ENCODE measurements at places on chromosomes 2 and 18. TPM values are rescaled to one million over a fixed set of nuclear protein-coding genes. Genes with fewer than 3 reads are reported as not detected.

- no peak for DNase-seq
These were observed 24.3 kb downstream of the ADD2 start for GRCh38 chr2:70743677-70744076.

DNA sequence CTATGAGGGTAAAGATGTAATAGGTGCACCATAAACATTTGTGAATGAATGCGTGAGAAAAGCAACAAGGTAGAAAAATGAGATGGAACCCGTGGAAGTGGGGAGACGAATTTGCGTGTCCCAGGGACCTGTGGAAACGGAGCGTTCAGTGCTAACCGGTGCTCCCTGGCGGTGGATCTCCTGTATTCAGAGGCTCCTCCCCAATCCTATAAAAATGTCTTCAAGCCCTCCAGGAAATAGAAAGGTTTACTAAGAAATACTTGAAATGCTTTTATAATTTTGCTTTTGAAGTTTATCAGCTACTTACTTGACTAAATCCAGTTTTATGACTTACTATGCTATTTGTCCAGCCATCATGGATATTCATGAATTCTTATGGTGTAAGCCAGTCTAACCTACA is 62.8 kb upstream of the RBM44 start:
- DNase-seq: no peak

DNA sequence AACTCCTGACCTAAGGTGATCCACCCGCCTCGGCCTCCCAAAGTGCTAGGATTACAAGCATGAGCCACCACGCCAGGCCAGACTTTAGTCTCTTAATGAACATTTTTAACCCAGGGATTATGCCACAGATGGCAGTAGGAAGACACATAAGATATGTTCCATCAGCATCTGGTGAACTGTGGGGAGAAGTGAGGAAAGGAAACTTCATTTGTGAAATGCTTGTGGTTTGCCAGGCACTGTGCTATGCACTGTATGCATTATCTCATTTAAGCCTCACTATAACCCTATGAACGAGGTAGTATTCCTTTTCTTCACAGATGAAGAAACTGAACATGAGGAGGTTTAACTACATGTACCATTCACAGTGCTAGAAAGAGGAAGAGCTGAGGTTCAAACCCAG is 29.3 kb downstream of the PTRHD1 start:
- no peak for DNase-seq

DNA sequence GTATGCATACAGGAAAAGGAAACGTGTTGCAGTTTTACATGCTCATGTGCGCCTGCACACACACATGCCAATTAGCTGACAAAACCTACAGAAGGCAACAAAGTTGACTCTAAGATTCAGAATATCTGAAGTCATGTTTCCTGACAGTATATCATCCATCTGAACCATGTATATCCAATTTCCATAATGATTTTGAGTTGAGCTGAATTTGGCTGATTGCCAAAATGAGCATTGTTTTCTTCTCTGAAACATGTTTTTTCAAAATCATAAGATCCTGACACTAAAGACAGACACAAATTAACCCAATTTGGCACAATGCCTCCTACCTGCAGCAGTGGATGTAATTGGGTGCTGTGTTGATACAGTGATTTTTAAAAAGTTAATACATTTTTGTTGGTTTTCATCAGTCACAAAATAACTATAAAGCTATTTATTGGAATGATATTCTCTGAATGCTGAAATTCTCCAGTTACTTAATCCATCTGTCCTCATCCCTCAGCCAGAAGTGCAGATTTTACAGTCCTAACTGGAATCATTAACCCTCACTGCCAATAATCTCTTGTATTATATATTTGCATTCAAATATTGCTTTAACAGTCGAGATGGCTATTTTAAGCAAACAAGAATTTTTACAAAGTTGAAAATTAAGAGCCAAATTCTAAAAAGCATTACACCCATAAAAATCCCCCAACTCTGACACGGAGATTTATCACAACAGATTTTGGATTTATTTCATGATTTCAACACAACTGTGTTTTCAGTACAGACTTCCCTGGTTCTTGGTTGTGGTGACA is 161.7 kb upstream of the LMAN1 start:
- DNase-seq: no peak

The MTA3 gene
- total RNA-seq: 18.5 TPM

GRCh38 chr2:82043867-82044266 is 1739.3 kb upstream of the LRRTM1 start:
- no peak for DNase-seq

DNA sequence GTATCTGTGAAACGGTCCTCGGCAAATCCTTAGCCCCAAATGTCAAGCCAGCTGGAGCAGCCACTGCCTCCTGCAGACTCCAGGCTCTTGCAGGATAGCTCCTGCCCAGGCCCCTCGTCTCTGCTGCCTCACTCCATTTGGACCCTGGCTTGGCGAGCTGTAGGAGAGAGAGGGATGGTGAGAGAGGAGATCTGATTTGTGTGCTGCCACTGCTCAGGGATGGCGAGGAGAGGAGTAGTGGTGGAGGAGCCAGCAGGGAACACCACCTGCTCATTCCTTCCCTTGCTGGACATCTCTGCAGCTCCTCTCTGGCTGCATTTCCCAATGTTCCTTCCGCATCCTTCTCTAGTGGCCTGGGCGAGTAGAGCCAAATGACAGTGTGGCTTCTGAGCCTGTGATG is 109.1 kb upstream of the NCK2 start:
- DNase-seq: peak; percentile 46

DNA sequence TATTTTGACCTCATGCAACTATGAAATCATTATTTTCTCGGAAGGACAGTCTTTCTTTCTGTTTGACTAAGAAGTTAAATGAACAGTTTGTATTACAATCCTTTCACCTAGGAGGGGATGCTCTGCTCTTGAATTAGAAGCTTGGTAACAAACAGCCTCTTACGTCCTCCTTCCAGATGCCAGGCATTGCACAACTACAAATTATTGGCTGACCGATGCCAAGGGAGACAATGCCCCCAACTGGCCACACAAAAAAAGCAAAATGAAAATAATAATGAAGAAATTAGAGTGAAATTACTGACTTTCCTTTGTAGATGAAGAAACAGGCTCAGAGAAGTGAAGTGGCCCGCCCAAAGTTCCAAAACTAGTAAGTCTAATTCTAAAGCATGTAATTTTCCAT is 177.9 kb downstream of the CYRIA start:
- no peak for DNase-seq

DNA sequence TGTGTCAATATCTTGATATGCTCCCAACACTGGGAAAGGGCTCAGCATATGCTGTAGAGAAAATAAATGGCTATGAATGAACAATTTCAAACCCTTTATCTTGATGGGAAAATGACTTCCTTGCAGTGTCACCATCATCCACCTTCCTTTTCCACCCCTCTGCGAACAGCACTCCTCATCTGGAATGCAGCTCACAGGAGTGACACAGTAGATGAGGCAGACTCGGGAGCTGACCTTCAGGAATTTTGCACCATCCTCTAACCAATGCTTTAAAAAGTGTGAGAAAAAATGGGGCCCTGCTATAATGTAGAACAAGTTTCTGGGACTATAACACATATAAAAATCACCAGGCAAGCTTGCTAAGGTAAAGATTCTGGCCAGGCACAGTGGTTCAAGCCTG is 41.3 kb upstream of the YPEL5 start:
- DNase-seq: no peak

GRCh38 chr2:20125164-20125563 is 73.7 kb upstream of the LAPTM4A start:
- no peak for DNase-seq

- DNase-seq: no peak
These were observed 16.6 kb downstream of the FAM168B start for GRCh38 chr2:131076707-131077106.

- peak; percentile 53 for DNase-seq
These were observed 43.2 kb upstream of the MRPL33 start for GRCh38 chr2:27728081-27728858.

DNA sequence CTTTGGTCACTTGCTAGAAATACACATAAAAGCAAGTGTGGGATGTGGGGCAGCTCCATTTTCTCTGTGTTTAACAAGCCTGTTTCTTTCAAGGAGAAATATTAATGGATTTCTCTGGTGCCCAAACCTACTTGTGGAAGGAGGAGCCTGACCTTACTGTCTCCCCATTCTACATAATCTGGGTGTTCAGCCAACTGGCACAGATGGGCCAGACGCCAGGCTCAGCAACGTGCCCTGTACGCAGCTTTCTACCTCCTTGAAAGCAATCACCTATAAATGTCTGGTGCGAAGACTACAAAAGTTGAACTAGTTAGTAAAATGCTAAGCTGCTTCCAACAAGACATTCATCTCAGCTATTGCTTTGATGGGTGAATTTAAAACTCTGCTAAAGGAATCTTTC is 33.2 kb upstream of the MYO3B start:
- no peak for DNase-seq

DNA sequence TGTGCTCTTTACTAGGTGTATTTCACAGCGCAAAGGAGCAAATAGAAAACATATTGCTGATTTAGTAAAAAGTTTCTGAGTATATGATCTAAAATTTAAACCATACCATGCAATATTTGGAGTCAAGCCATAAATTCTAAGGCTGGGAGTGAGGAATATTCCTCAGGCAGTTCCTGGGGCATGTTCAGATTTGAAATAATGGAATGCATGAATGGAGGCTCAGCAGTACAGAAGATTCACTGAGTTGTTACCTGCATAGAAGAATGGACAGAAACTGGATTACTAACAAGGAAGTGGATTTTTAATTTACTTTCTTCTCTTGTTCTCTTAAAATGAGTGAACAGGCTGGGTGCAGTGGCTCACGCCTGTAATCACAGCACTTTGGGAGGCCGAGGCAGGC is 441.0 kb upstream of the MAP2 start:
- no peak for DNase-seq

The IL18R1 gene
- total RNA-seq: 1.9 TPM

The TBC1D8 gene
- 42.3 TPM for total RNA-seq

The CPLX4 gene
- not detected for total RNA-seq

DNA sequence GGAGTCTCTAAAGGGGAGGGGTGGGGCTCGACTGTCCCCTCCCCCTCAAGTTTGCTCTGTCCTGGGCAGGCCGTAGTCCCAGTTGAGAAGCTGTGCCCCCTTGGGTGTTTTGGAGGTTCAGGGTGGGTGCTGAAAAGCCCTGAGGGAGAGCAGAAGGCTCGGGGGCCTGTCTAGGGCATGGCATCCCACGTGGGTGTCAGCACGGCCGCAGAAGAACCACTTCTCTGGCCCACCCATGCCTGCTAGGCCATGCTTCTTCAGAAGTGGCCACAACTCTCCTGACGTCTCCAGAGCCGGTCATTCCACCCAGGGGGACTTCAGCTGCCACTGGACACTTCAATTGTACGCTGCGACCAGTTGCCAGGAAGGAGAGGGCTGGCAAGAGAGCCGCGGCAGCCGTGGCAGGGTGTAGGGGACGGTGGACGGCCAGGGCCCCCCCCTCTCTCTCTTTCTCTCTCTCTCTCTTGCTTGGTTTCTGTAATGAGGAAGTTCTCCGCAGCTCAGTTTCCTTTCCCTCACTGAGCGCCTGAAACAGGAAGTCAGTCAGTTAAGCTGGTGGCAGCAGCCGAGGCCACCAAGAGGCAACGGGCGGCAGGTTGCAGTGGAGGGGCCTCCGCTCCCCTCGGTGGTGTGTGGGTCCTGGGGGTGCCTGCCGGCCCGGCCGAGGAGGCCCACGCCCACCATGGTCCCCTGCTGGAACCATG is at the start of gene INPP5D:
TSS of gene INPP5D (plus strand) at position 546 of the 704 bp plus-strand sequence. CDS start at position 683, 137 bp downstream.
- peak; percentile 73 for DNase-seq
